Heart right ventricle (tissue), 16 donors: ENCODE measurements at places on chromosomes 1 and 21.

DNA sequence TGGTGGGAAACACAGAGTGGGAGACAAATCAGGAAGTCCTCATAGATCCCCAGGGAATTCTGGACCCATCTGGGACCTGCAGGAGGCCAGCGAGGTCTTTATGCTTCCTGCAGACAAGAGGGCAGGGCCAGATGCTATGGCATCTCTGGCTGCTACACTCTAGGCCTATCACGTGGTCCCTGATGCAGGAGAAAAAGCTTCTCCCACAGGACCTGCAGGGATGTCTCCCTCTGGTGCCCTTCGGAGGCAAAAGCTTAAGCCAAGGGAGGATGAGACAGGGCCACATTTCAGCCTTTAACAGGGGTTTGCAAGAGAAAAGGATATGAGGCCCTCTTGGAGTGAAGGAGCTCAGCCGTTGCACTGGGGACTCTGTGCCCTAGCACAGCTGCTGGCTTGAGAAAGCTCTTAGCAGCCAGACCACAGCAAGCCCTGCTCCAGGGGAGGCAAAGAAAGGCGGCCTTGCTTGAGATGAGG, 243.0 kb downstream of the C1orf94 start:
- DNase-seq, result no peak

DNA sequence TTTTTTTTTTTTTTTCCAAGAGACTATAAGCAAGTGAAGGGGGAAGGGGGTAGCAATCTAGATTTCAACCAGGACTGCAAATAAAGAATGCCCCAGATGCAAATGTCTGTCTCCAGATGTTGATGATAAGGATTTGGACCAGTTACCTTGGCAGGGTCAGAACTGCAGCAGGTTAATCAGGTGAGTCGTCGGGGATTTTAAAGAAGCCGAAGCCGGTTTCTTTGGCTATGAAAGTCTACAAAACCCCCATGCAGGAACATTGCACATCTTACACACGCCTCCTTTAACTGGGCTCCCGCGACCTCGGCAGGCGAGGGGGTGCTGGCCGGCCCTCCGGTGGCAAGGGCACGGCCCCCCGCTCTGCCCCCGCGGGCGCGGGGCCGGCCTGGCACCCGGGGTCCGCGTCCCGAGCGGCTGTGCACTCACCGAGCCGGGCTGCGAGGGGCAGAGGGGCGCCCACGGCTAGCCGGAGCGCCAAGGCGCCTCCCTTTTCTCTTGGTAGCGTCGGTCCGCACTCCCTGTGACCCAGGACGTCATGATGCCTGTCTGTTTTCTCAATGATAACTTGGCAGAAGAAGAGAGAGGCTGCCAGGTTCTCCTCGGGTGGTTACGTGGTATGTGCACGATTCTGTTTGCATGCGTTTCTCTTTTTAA, 366.3 kb upstream of the ESRRG start:
- peak; percentile 32 for DNase-seq

GRCh38 chr1:226029093-226029496, 30.0 kb upstream of the SDE2 start:
- no peak for DNase-seq

GRCh38 chr1:7929637-7930036, 11.0 kb downstream of the TNFRSF9 start:
- no peak for DNase-seq

- DNase-seq, result no peak
These were observed 42.1 kb downstream of the TRIM33 start for GRCh38 chr1:114468710-114469468.

DNA sequence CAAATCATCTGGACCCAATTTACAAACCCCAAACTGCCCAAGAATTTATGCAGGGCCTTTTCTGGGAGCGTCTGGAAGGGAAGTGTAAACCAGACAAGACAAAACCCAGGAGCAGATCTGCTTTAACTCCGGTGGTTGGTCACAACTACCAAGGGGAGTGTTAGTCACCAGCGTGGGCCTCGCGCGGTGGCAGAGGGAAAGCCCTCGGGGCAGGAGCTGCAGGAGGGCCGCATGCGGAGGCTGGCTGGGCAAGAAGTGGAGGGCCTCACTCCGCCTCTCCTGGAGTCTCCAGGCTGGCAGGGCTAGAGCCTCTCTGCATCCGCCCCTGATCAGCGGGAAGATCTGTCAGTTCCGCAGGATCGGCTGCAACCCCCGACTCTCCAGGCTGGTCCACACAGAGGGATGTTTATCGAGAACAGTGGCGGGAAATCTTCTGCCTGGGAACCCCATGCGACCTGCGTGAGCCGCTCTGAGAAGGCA, 2.0 kb downstream of the COL24A1 start:
- peak; percentile 12 for DNase-seq

DNA sequence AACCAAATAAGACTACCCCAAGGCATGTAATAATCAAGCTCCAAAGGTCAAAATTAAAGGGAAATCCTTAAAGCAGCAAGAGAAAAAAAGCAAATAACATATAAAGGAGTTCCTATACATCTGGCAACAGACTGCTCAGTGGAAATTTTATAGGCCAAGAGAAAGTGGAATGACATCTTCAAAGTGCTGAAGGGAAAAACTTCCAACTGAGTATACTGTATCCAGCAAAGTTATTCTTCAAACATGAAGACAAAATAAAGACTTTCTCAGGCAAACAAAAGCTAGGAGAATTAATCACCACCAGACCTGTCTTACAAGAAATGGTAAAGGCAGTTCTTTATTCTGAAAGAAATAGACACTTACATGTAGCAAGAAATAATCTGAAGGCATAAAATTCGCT, 45.0 kb upstream of the SLC44A5 start:
- DNase-seq, result no peak

DNA sequence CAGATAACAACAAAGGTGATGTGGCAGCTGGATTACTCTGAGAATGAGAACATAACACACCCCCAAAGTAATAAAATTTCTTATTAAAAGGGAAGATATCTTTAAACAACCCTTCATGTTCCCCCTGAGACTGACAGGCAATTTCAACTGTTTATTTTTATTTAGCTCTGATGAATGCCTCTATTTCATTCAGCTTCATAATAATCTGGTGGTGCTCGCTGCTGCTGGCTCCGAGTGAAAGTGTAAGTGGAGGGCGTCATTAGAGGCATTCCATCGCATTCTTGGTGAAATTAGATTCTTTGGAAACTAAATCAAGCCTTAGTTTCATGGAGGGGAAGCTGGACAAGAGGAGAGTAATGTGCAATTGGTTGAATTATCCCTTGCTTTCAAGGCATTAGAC, 128.9 kb downstream of the GRIK1 start:
- DNase-seq, result no peak

DNA sequence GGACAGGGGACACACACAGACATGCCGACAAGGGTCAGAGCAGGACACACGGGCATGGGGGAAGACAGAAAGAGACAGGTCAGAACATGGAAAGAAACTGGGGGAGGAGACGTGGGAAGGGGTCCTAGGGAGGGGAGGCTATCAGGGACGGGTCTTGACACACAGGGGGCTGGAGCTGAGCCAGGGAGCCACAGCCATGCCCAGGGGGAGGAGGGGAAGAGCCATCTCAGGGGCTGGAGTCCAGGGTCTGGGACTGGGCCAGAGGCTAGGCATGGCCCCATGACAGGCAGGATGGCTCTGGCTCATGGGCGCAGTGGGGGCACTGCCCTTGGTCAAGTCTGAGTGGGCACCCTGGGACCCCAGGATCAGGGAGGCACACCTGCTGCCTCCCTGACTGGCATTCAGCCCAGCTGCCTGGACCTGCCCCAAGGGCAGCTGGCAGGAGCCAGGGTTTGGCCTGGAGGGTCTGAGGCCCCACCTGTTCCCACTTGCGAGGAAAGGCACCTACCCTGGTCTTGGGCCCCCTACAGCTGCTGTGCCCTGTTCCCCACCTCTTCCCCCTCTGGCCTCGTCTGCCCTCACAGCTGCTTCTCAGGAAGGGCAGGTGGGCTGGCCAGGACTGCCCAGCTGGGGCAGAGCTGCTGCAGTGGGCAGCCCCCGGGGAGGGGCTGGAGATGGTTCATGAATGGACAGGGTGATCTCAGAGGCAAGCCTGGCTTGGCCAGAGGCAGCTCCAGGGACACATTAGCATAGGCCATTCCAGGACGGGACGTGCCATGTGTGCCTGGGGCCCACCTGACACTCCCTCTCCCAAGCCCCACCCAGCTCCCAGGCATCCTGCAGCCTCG, 42.9 kb downstream of the HSPG2 start:
- no peak for DNase-seq

GRCh38 chr1:202133989-202134388, 10.5 kb downstream of the ARL8A start:
- DNase-seq, result no peak

GRCh38 chr1:51331206-51332100, 1.1 kb upstream of the TTC39A start:
- no peak for DNase-seq

DNA sequence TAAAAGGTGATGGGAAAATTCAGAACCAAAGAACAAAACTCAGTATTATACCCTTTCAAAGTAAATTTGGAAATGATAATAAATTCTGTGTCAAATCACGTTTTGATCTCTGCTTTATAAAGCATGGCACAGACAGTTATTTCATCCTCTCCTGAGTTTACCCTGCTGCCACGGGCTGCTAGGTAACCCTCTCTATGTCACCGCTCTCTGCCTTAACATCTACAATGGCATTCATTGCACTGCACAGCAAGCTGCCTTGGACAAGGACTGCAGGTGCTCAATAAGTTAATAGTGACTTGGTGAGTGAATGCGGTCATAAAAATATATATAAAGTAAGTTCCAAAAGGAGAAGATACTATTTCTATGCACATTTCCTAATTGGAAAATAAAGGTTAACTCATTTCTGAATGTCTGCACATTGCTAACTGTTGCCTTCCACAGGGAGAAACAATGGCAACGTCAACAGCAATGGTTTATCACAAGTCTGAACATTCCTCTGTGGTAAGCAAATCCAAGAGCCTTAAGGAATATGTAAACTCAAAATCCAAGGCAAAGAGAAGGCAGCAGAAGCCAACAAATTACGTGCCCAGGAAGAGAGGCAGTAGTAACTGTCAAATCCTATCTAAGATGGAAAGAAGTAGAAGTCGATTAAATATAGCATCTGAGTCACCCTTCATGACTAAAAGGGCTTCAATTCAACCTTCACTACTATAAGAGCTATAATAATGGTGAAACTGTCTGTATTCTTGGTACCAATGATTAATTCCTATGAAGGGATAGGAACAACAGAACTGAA, 19.4 kb downstream of the FYB2 start:
- no peak for DNase-seq

- no peak for DNase-seq
These were observed 665 bp downstream of the DAB1 start for GRCh38 chr1:57423135-57423655.

DNA sequence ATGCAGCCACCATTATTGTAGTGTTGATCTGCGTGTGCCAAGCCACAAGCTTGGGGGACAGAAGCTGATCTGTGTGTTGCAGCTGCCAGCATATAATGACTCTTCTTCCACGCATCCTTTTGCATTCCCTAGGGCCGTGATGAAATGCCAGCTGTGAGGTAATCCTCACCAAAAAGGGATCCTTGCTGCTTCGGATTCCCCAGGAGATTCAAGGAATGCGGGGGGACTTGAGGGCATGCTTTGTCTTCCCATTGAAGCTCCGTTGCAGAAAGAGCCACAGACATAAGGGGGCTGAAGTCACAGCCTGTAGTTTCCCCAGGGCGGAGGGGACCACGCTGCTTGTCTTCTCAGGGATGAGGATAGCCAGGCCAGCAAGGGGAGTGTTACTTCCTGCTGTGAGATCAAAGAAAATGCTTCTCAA, 281.6 kb upstream of the FMN2 start:
- DNase-seq, result no peak

GRCh38 chr1:228094432-228095016, 8.6 kb downstream of the C1orf35 start:
- no peak for DNase-seq

- DNase-seq, result no peak
These were observed 36.5 kb downstream of the MCOLN2 start for GRCh38 chr1:84960371-84960770.

DNA sequence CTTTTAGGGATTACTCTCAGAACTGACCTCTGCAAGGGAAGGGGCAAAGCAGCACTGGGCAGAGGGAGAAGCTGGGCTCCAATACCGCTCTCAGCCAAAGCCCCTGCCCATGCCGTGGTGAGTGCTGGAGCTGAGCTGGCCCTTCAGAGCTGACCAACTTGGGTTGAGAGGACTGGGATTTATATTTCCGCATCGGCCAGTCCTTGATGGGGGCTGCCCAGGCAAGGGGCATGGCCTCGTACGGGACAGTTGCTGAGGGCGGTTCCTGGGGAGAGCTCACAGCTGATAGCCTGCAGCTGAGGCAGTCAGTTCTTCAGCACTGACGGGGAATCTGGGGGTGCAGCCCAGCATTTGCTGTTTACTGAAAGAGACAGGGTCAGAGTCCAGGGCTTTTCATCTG, 8.0 kb downstream of the HUNK start:
- no peak for DNase-seq

DNA sequence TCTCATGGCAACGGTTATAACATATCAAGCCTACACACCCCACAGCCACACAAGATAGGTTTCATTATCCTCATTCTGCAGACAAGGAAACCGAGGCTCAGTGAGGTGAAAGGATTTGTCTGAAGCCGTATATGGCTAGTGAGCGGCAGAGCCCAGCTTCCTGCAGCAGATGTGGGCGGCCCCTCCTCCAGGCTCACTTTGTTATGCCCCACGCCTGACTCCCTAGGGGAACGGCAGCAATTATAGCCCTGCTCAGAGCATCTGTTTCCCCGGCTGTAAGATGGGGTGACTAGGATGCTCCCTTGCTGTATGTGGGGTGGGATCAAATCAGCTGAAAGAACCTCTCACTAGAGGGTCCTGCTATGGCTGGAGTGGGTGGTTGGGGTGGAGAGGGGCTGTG, 22.1 kb downstream of the GRHL3 start:
- DNase-seq, result no peak

DNA sequence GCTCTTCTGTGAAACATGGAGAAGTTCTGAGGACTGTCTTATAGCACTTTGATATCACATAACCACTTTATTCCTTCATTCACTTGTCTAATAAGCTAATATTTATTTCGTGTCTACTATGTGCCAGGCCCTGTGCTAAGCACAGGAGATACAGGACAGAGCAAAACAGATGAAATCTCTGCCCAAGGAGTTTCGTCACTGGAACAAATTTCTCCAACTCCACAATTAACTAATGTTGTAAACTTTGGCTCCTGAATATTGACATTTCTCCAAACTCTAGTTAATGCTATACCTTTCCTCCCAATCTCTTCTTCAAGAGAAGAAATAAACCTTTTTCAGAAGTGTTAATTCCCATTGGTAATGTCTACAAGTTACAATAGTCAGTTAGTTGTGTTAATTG, 24.8 kb upstream of the OR10J5 start:
- DNase-seq, result no peak

GRCh38 chr1:176605176-176605575, 142.2 kb downstream of the PAPPA2 start:
- no peak for DNase-seq

- no peak for DNase-seq
These were observed 55.0 kb downstream of the NFASC start for GRCh38 chr1:204925701-204926100.

- no peak for DNase-seq
These were observed 39.9 kb upstream of the TSPAN2 start for GRCh38 chr1:115129071-115129640.

GRCh38 chr1:93344886-93345632, 648 bp upstream of the DR1 start:
- DNase-seq, result no peak

- no peak for DNase-seq
These were observed 4.8 kb upstream of the MDM4 start for GRCh38 chr1:204511366-204511765.
